ENCODE measurements at places on chromosomes 16 and 17. TPM values are rescaled to one million over a fixed set of nuclear protein-coding genes. Genes with fewer than 3 reads are reported as not detected.

The ZNF200 gene
- total RNA-seq, result 5.9 TPM

The OTOA gene
- total RNA-seq, result 0.07 TPM

The RND2 gene
- total RNA-seq, result 0.20 TPM

The VKORC1 gene
- total RNA-seq, result 248 TPM

The TMC6 gene
- total RNA-seq, result 1.3 TPM

The GRAPL gene
- 0.20 TPM for total RNA-seq

The ENGASE gene
- 15.3 TPM for total RNA-seq

The RPS2 gene
- 1,779 TPM for total RNA-seq

The COG8 gene
- 42.8 TPM for total RNA-seq

The PYCARD gene
- 19.2 TPM for total RNA-seq

The DCAF7 gene
- 30.4 TPM for total RNA-seq

The BCL6B gene
- total RNA-seq, result 0.20 TPM

The KLHL10 gene
- 0.20 TPM for total RNA-seq

The GPR142 gene
- 0.26 TPM for total RNA-seq

The PDE6G gene
- total RNA-seq, result not detected

The ABCA8 gene
- total RNA-seq, result 198 TPM

The PTX4 gene
- 0.20 TPM for total RNA-seq

The ADAP2 gene
- 3.3 TPM for total RNA-seq

The MYH1 gene
- not detected for total RNA-seq

The PERCC1 gene
- not detected for total RNA-seq

The CD300A gene
- not detected for total RNA-seq

The FSCN2 gene
- total RNA-seq, result 11.0 TPM

The DRC7 gene
- total RNA-seq, result 0.07 TPM

The NAGS gene
- total RNA-seq, result 2.7 TPM

The MT1F gene
- not detected for total RNA-seq

The CHD3 gene
- 164 TPM for total RNA-seq

The MYH11 gene
- 1.2 TPM for total RNA-seq

The RGS9 gene
- 1.1 TPM for total RNA-seq

The CD19 gene
- total RNA-seq, result not detected

The BAIAP3 gene
- 1.3 TPM for total RNA-seq

The SERPINF2 gene
- total RNA-seq, result 0.20 TPM

The CD68 gene
- total RNA-seq, result 59.6 TPM

The CWC25 gene
- total RNA-seq, result 8.1 TPM

The IL17C gene
- not detected for total RNA-seq

The HSD17B1 gene
- 2.0 TPM for total RNA-seq

The KRTAP4-6 gene
- not detected for total RNA-seq

The MT1M gene
- not detected for total RNA-seq

The ACSM2A gene
- total RNA-seq, result not detected

The DHRS11 gene
- 4.9 TPM for total RNA-seq

The KCNH4 gene
- not detected for total RNA-seq

The TMEM98 gene
- 196 TPM for total RNA-seq

The CLDN9 gene
- total RNA-seq, result not detected

The G6PC3 gene
- 29.9 TPM for total RNA-seq

The KRT36 gene
- not detected for total RNA-seq

The NPW gene
- 0.85 TPM for total RNA-seq

The TMEM114 gene
- total RNA-seq, result not detected

The TBX2 gene
- total RNA-seq, result 63.1 TPM

The TSNAXIP1 gene
- total RNA-seq, result 0.78 TPM

The RNF112 gene
- 5.0 TPM for total RNA-seq

The SLFN14 gene
- total RNA-seq, result not detected

The MC1R gene
- total RNA-seq, result 7.9 TPM

The DNASE1L2 gene
- total RNA-seq, result 0.92 TPM

The TOB1 gene
- total RNA-seq, result 19.0 TPM

The SLC4A1 gene
- not detected for total RNA-seq

The MT3 gene
- total RNA-seq, result 0.59 TPM

The RAB37 gene
- total RNA-seq, result 0.33 TPM

The C1QTNF8 gene
- 0.13 TPM for total RNA-seq

The CIBAR2 gene
- not detected for total RNA-seq

The SLC16A13 gene
- total RNA-seq, result 0.85 TPM
